Naive thymus-derived CD8-positive, alpha-beta T cell (primary cell): ENCODE measurements at places on chromosomes 13 and 19. TPM values are rescaled to one million over a fixed set of nuclear protein-coding genes. Genes with fewer than 3 reads are reported as not detected.

The FXYD5 gene
- total RNA-seq = 351 TPM

The ERFL gene
- total RNA-seq = 7.5 TPM

The CGB5 gene
- not detected for total RNA-seq

The TICAM1 gene
- 7.2 TPM for total RNA-seq

The IL11 gene
- total RNA-seq = not detected

The PEAK3 gene
- total RNA-seq = 0.23 TPM

The FOXA3 gene
- not detected for total RNA-seq

The ZNF135 gene
- total RNA-seq = 13.3 TPM

The PROZ gene
- not detected for total RNA-seq

The PLK5 gene
- total RNA-seq = not detected

The SIGLEC7 gene
- not detected for total RNA-seq

The PALM3 gene
- total RNA-seq = not detected

The MBD3L3 gene
- not detected for total RNA-seq

The CTU1 gene
- 10.0 TPM for total RNA-seq

The CFAP97D2 gene
- total RNA-seq = 2.0 TPM

The PSG2 gene
- total RNA-seq = not detected

The NMRK2 gene
- total RNA-seq = not detected

The COMP gene
- total RNA-seq = not detected

The ZNF566 gene
- 22.7 TPM for total RNA-seq

The ZNF285 gene
- total RNA-seq = 8.7 TPM

The SHISA2 gene
- 1.5 TPM for total RNA-seq

The ZNF225 gene
- total RNA-seq = 11.0 TPM

The ZNF850 gene
- total RNA-seq = 4.6 TPM

The COQ8B gene
- 39.2 TPM for total RNA-seq

The ERICH6B gene
- not detected for total RNA-seq

The RXFP2 gene
- not detected for total RNA-seq

The ZNF813 gene
- total RNA-seq = 10.0 TPM

The ZNF837 gene
- total RNA-seq = 5.8 TPM

The ZNF784 gene
- 9.2 TPM for total RNA-seq

The ZNF763 gene
- 15.7 TPM for total RNA-seq

The LGALS14 gene
- not detected for total RNA-seq

The COLGALT1 gene
- 64.6 TPM for total RNA-seq

The NBEA gene
- total RNA-seq = 7.2 TPM

The CLEC17A gene
- 4.3 TPM for total RNA-seq

The HIF3A gene
- not detected for total RNA-seq

The RDH8 gene
- not detected for total RNA-seq
